Suprapubic skin (tissue), 4 donors: ENCODE measurements at places on chromosomes 3 and 15.

- no peak for DNase-seq
These were observed 129.7 kb upstream of the TUSC7 start for GRCh38 chr3:116579840-116580239.

- no peak for DNase-seq
These were observed 32.5 kb downstream of the ARNT2 start for GRCh38 chr15:80436511-80437307.

DNA sequence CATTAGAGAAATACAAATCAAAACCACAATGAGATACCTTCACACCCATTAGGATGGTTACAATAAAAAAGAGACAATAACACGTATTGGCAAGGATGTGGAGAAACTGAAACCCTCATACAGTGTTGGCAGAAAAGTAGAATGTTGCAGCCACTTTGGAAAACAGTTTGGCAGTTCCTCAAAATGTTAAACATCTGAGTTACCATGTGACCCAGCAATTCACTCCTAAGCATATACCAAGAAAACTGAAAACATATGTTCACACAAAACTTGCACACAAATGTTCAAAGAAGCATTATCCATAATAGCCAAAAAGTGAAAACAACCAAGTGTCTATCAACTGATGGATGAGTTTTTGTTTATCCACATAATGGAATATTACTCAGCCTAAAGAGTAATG lies 166.9 kb upstream of the FAM3D start:
- no peak for DNase-seq

DNA sequence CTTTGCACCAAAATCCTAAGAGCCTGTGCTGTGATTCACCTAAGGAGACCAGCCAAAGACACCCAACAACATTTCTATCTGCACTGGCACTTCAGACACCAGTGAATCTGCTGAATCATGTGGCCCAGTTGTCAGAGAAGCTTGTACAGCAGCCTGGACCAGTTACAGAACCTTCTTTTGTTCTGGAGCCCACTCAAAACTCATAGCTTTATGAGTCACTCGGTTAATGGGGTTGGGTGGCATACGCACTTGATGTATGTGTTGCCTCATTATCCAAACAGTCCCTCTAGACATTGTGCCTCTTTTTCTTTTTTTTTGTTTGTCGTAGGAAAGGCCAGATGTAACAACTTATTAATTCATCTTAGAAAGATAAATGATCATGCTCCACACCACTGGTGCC lies 25.6 kb upstream of the GOLGA6L2 start:
- DNase-seq, result no peak

DNA sequence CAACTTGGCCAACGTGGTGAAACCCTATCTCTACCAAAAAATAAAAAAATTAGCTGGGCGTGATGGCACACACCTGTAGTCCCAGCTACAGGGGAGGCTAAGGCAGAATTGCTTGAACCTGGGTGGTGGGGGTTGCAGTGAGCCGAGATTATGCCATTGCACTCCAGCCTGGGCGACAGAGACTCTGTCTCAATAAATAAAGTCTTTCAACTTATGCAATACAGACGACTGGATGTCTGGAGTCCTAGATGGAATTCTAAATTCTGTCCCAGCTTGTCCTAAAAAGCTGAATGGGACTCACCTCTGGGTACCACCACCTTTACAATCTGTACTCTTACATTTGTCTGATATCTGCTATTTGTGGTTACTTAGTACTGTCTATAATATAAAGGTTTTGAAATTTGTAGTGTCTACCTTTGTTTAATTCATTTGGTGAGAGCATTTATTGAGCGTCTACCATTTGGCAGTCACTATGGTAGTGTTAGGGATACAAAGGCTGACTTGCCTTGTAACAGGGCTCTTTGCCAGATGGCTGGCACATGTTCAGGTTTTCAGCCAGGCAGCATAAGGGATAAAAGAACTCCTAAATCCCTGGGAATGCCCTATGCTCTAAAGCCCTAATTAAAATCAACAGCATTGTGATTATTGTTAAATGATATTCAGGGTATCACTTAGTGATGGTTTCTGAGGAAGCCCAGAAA lies 7.2 kb upstream of the ZNF609 start:
- no peak for DNase-seq

GRCh38 chr3:81643721-81644120 lies 117.7 kb downstream of the GBE1 start:
- no peak for DNase-seq

GRCh38 chr15:99410477-99410876 lies 155.3 kb upstream of the MEF2A start:
- no peak for DNase-seq

- no peak for DNase-seq
These were observed 49.9 kb downstream of the CASR start for GRCh38 chr3:122233101-122233952.

DNA sequence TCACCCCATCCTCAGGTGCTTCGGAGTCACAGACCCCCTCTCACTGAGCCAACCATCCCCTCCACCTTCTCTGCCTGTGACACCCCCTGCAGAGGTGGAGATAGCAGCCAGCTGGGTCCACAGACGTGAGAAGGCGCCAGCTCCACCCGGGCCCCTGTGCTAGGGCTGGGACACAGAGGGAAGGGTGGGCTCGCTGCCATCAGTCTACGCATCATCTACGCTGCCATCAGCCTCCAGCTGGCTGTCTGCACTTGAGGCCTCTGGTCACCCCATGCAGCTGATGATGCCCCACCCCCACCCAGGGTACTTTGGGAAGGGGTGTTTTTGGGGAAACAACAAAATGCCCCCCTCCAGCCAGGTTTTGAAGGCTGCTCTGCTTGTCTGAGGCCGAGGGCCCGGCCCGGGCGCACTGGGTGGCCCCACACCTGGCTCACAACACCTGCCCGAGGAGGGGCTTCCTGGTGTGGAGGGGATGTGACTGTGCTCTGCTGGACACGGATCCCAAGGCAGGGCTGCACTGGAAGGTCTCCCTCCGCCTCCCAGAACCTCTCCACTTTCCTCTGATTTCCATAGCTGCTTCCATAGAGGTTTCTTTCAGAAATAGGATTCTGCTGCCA lies 163.4 kb upstream of the IQSEC1 start:
- no peak for DNase-seq
